ENCODE measurements at places on chromosomes 2 and 18.

- DNase-seq = no peak
Measured at GRCh38 chr2:75540994-75541393, 19.7 kb downstream of the EVA1A start.

DNA sequence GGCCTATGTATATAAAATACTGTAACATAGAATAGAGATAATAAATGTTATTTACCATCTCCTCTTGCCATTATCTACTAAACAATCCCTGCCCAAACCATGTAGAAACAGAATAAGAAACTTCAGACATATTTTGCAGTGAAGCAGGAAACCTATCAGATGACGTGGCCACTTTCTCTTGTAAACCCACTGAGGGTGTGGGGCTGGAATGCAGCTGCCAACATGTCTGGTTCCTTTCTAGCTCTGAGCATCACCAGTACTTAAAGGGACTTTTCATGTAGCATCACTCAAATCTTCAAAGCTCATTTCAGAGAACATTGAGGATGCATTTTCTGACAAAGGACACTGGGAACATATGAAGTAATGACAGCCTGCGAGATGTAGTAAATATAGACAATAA lies 251.8 kb downstream of the LPIN1 start:
- DNase-seq = no peak

GRCh38 chr18:22551536-22552151 lies 133.9 kb upstream of the CTAGE1 start:
- no peak for DNase-seq

GRCh38 chr2:5140347-5140746 lies 551.8 kb upstream of the SOX11 start:
- DNase-seq = no peak

GRCh38 chr2:119692310-119692709 lies 13.3 kb downstream of the TMEM177 start:
- no peak for DNase-seq

GRCh38 chr2:86028766-86029381 lies 76.8 kb downstream of the POLR1A start:
- DNase-seq = no peak

- DNase-seq = no peak
Measured at GRCh38 chr2:101125374-101125773, 25.8 kb downstream of the TBC1D8 start.

- DNase-seq = no peak
Measured at GRCh38 chr2:26033270-26033817, 540 bp upstream of the RAB10 start.

DNA sequence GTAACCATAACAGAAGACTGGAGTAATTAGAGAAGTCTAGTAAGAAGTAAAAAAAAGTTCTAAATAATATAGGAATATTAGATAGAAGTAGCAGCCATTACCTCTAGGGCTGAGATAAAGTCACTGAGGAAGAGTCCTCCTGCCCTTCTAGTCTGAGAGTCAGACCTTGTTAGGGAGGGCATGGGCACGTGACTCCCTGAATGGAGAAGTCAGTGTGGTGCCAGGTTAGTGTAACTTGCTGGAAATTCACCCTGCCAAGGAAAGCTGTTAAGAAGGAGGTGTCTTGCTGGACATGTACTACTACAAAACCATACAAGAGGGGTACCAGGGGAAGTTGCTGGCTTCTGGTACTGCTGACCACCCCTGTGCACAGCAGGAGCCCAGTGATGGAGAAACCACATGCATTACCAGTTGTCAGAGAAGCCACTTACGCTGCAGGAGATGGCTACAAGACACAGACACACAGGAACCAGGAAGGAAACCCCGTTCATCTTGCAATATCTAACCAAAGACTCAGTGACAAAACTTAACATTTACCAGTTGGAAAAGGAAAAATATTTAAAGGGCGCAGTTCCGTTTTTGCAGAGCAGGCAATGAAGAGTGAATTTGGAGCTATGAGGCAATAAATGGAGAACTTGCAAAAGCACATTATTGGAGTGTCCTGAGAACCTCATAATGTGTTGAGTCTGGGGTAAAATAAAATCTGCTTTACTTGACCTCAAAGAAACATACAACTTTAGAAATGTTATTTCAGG lies 77.2 kb upstream of the TLK1 start:
- no peak for DNase-seq

DNA sequence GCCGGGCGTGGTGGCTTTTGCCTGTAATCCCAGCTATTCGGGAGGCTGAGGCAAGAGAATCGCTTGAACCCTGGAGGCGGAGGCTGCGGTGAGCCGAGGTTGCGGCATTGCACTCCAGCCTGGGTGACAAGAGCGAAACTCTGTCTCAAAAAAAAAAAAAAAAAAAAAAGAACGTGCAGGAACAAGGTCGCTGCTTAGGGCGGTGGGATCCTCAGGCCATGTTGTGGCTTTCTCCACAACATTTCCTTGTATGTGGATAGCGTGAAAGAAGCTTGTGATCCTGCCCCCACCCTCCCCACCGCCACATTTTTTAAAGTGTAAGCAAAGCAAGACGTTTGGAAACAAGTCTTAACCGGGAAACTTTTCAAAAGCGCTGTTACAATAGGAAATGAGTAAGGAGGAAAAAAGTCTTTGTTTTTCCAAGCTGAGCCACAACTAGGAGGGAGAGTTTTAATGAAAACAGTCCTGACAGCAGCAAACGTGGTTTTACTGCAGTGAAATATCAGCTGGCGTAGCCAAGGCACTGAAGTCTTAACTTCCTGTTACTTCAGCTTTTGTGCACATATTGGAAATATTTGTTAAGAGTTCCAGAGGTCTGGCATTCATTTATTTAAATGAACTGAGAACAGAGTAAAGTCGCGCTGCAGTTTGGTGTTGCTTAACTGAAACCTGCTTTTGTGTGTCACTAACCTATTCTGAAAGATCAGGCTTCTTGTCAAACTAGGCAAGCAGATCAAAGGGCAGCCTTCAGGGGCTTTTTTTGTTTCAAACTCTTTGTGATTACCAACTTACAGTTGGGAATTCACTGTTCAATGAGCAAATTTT lies 3.8 kb downstream of the TGIF1 start:
- peak; percentile 12 for DNase-seq

DNA sequence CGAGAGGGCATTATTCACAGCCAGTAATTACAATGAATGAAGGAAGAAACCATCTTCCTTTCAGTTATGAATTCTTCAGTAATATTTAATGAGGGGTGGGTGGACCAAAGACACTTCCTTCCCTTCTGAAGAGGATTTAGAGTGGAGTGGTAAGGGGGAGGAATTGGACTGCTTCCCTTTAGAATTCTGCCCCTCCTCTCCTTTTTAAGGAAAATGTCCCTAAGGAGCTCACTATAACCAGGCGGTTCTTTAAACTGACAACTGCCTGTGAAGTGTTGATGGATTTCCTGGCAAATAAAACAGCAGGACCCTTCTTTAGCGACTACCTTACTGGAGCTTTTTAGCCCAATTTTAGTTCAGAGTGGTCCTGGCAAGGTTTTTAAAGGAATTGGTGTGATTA lies 86.4 kb downstream of the LIMS1 start:
- no peak for DNase-seq

GRCh38 chr2:24739354-24740025 lies 53.7 kb downstream of the PTRHD1 start:
- no peak for DNase-seq

DNA sequence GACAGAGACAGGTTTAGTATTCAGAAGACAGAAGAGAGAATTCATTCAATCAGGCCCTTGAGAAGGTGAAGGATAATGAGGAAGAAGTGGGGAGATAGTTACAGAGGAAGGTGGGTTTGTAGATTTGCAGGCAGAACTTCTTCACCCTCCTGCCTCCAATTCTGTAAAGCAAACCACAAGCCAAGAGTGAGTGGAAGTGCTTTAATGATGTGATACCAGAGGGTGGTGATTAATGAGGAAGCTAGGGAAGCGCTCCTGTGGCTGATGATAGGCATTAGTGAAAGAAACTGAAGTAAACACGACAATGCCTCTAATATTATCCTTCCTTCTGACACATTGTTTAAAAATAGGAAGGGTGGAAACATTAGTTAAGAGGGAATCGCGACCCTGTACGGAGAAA lies 78.2 kb downstream of the CAPN13 start:
- no peak for DNase-seq

DNA sequence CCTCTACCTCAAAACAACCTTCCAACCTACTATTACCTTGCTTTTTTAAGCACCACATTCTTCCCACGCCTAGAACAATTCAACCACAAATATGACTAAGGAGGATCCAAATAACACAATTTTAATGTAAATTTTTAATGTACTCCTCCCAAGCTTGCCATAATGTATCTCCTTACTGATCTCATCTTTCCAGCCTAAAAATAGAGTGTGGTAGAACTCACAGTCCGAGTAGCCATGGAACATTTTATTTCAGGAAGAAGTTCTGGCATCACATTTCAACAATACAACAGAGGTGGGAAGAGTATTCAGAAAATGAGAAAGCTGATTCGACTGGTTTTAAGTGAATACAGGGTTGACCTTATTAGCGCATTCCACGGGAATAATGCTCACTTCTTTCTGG lies 15.4 kb downstream of the FEZ2 start:
- no peak for DNase-seq

- no peak for DNase-seq
Measured at GRCh38 chr2:169839954-169840746, 12.9 kb downstream of the UBR3 start.

- no peak for DNase-seq
Measured at GRCh38 chr2:236917164-236917563, 168.5 kb upstream of the COPS8 start.

- no peak for DNase-seq
Measured at GRCh38 chr2:227222292-227222691, 57.9 kb downstream of the COL4A3 start.

- DNase-seq = no peak
Measured at GRCh38 chr18:79575891-79576685, 103.5 kb upstream of the CTDP1 start.

GRCh38 chr2:31413025-31413424 lies 1.5 kb downstream of the XDH start:
- DNase-seq = no peak

DNA sequence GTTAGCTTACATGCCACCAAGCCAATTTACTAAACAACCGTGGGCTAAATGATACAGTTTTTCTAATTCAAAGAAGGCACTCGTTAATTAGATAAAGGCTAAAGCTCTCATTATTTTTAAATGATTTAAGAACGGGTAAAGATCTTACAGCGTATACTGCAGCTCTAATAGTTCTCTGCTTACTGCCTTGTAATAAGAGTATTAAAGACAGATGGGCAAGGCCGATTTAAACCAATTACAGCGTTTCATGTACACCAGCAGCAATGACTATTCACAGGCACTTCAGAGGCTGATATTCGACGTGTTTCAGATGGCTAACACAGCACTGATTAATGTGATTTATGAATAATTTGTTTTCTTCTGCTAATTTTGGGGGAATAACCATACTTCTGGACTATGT lies 259.3 kb downstream of the ZNF407 start:
- no peak for DNase-seq

DNA sequence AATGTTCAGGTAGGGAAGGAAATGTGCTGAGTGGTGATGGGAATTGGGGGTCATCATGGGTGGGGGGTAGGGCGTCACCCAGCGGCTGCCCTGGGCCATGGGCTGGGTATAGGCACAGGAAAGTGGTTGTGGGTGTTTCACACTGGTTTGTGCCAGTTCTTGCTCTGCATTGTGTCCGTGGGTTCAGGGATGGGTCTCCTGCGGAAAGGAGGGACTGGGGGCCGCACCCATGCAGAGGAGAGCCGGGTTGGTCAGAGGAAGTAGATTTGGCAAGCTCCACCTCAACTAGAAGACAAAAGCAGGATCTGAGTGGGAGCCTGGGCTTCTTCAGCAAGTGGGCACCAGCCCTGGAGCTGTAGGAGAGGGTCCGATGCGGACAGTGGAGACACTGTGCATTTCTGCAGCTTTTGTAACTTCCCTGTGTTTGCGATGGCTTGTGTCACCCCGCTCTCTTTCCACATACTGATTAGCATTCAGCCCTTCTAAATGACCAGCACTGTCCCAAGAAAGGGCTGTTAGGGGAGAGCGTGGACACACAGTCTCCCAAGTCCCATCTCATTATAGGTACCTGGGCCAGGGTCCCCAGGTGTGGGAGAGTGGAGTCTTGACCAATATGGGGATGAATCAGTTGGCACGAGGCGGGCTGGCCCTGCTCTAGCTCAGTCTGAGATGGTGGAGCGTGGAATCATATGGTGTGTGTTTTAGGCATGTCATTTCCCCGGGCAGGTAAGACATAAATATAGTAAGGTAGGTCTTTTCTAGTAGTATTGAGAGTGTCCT lies 67.2 kb downstream of the LRRFIP1 start:
- DNase-seq = no peak

GRCh38 chr2:217886720-217887309 lies 116.0 kb downstream of the TNS1 start:
- DNase-seq = peak; percentile 15

DNA sequence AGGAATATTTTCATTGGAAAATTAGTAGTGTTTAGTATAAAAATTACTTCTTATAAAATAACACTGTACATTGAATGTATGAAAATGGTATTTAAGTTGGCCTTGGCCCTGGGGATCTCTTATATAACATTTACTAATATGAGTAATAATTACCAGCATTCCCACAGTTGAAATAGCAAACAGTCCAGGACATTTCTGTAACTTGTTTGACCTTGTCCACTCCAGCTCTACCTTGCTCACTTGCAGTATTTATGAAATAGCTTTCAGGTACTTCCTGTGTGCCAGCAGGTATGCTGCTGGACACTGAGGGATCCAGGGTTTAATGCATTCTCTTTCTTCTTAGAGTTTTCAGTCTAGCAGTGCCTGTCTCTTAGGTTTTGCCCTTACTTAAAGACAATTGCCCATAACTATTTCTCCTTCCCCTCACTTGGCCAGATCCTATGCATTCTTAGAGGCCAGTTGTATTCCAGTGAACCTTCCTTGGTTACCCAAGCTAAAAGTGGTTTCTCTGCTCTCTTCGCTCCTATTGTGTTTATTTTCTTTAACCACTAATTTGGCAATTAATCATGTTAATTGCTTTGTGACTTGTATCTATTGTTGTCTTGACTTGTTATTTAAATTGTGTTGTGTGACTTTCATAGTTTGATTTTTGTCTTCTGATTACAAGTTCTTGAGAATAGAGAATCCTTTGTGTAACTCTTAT lies 25.9 kb downstream of the BABAM2 start:
- DNase-seq = no peak

GRCh38 chr2:62216616-62217015 lies 20.7 kb downstream of the B3GNT2 start:
- no peak for DNase-seq

DNA sequence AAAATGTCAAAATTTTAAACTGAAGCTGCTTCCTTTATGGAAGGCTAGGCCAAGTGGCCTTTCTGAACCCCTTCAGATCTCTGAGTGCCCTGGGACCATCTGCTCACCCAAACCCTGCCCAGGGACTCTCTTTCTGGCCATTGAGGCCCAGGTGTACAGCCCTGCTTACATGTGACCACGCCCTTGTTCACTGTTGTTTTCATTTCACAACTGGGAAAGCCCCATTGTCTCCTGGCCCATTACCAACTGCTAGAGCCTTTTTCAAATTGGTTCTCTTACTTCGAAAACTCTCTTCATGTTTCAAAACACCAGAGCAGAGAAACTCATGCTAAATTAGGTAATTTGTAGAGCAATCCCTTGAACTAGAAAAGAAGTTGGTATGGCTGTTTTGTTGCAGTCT lies 219.5 kb upstream of the TANK start:
- no peak for DNase-seq

Data from activated CD8-positive, alpha-beta memory T cell treated with anti-CD3 and anti-CD28 coated beads for 4 hours (primary cell).